ENCODE measurements at places on chromosomes 12 and 14.

DNA sequence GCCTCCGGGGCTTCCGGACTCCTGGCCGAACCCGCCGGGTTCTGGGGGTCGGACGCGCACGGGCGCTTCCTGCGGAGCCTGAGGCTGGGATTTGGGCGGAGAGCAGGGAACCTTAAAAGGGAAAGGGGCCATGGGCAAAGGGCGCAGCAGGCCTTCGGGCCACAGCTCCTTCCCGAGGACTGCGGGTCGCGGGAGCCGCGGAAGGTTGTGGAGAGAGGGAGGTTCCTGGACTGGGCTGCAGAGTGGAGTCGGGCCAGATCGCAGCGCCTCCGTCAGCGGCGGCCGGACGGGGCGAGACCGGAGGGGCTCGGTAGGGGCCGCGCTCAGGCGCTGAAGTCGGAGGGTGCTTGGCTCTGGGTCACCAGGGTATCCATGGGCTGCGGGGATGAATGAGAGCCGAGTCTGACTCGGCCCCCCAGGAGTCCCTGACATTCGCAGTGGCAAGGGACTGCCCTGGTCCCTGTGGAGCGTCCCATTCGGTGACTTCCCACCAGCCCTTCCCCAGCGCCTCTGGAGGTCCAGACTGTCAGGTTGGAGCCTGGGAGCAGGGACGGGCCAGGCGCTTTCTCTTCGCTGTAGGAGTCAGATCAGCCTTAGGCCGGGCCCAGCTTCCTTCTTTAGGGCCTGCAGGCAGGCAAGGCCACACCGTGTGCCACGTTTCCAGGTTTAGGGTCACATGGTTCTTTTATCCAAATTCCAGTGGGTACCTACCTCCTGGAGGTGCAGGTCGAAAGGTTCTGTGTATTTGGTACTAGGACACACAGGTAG is 938 bp upstream of the SLC25A29 start:
- no peak for DNase-seq

DNA sequence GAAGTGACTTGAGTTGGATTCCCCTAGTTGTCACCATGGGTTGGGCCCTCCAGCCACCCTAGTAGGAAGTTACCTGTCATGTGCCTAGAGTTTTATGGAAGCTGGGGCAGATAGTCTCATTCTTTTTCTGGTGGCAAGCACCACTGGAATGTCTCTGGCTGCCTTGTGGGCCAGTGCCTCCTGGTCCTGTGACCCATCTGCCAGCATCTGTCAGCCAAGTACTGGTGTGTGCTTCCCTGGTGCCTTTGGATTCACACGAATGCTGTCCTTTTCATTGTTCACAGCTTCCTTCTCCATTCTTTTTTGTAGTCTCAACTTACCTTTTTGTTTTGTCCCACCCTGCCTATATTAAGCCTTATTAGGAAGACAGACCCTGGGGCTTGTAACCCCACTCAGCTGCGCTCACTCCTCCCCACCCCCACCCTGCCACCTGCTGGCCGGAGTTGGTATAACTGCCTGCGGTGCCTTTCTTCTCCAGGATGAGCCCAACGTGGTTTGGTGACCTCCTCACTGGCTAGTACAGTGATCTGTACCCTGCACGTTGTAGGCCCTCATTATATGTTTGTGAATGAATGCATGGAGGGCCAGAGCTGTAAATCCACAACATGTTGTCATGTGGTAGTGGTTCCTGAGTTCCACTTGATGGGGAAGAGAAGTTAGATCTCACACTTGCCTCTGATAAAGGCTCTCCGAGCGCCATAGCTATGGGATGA is 125.7 kb downstream of the TSPAN9 start:
- no peak for DNase-seq

DNA sequence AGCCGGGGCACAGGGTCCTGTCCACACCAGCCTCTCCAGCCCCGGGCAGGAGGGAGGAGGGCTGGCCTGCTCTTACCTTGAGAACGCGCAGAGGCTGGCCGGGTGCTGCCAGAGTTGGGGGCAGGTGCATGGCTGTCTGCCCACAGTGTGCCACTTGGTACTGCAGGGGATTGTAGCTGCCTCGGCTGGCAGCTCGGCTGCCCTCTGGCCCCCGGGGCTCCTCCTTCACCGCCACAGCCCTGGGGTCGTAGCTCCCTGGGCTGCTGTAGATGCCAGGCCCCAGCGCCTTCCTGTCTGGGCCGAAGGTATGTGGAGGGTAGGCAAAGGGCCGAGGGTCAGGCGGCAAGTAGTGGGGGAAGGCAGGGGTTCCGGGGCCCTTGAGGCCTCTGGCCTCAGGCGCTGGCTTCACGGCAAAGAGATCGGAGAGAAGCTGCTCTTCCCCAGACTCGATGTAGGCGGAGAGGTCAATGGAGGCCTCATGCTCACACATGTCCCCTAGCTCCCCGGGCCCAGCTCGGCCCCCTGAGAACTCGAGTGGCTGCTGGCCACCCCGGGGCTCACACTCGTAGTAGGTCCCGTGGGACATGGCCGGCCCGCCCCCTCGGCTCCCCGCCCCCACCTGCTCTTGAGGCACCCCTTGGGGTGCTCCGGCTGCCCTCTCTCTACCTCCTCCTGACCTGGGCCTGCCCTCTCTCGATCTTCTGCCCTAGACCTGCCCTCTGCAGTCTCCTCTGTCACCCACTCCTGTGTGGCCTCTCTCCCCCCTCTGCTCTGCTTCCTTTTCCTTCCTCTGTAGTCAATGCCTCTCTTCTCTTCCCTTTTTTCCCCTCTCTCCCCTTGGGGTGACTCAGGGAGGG is at the start of gene CEBPE:
TSS of gene CEBPE (minus strand) at position 750 of the 857 bp plus-strand sequence. CDS start at position 586, 164 bp downstream.
- DNase-seq: no peak

DNA sequence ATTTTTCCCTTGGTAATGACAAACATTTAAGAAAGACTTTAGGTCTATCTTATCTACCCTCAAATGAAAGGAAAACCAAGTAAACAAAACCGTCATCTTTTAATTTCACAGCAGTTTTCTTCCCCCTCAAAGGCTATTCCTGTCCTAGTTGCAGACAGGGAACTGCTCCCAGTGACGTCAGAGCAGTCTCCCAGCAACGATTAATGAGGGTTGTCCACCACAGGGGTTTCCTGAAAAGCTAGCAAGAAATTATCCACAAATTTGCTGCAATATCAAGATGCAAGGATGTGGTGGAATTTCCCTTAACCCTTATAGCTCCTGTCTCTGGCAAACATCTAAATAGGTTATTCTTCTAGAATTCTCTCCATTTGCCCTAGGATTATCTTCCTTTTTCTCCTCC is 89.1 kb upstream of the STAC3 start:
- no peak for DNase-seq

DNA sequence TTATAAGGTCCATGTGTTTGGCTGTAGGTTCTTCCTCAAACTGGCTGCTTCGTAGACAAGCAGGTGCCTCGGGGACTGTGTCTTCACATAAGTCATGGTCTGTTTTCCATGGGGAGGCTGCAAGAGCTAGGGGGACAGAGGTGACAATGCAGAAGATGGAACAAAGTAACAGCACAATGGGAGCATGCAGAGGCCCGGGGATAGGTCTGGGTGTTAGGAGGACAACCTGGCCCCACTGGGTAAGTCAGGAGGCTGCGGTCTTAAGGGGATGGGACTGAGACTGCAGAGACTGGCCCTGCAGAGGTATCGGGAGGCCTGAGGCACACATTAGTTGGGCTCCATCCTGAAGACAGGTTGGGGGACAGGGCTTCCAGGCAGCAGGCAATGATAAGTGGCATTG is 88.9 kb downstream of the NTF3 start:
- DNase-seq: no peak

DNA sequence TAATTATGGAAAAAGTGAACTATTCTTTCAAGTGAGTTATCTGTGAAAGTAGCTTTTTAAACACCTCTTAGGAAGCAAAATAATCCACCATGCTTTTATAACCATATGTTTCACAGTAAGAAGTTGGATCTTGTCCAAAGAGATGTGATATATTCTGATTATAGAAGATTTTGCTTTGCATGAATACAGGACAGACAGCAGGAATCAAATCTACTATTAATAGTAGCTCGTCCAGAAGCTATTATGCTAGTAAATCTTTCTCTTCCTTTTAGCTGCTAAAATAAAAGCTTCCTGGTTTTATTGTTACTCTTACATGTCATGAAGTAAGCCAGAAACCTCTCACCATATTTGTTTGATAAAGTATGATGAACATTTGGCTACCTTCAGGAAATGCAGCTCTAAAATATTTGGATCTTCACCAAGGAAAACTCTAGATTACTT is 257.0 kb downstream of the IPO8 start:
- no peak for DNase-seq

DNA sequence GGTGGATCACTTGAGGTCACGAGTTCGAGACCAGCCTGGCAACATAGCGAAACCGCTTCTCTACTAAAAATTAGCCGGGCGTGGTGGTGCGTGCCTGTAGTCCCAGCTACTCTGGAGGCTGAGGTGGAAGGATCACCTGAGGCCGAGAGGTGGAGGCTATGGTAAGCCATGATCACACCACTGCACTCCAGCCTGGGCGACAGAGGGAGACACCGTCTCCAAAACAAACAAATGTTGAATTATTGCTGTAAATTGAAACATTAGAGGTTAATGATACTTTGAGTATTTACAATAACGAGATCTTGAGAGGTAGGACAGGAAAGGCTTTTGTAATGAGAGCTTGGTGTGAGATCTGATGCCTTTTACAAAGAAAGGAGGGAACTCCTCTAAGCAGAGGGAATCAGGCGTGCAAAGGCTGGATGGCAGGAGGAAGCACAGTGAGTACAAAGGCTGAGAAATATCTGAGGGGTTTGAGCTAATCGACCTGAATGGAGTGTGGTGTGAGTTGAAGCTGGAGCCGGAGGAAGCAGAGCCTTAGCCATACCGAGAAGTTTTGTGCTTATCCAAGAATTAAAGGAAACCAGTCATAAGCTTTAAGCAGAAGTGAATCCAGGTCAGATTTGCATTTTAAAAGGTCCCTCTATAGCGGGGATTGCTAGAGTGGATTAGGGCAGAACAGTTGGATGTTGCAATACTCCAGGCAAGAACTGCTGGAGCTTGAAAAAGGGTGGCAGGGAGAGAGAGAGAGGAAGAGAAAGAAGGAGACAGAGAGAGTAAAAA is 1.1 kb downstream of the RHNO1 start:
- DNase-seq: no peak

DNA sequence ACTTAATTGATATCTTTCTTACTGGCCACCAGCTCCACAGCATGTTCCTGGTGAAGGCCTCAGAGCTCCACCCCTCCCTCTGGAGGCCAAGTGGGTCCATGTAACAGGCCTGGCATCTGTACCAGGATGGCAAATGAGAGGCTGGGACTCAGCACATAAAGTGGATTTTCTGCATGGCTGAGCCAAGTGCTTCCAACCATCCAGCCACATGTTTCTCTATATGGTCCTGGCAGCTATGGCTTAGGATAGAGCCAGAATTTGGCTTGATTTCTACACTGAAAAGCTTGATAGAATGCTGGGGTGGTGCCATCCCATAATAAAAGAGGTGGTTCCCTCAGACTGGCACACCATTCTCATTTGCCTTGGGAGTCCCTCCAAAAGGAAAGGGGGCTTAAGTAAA is 94.1 kb downstream of the PAX9 start:
- DNase-seq: no peak

GRCh38 chr12:40953076-40953475 is 235.0 kb upstream of the PDZRN4 start:
- no peak for DNase-seq

DNA sequence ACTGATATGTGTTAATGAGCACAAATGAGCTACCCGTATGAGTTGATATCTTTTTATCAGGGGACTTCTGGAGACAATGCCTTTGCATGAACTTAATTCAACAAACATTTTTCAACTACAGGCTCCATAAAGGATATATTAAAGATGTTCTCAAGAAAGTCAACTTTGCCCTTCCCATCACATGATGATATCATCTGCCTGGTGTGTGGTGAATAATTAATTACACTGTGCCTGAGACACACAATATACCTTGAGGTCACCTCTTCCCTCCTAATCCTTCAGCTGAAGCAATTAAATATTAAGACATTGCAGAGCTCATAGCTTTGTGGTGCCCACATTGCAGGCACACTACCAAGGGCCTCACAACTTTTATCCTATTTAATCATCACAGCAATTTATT is 22.3 kb upstream of the NTF3 start:
- DNase-seq: no peak

- DNase-seq: no peak
Measured at GRCh38 chr14:65173973-65174693, 71.8 kb upstream of the MAX start.

DNA sequence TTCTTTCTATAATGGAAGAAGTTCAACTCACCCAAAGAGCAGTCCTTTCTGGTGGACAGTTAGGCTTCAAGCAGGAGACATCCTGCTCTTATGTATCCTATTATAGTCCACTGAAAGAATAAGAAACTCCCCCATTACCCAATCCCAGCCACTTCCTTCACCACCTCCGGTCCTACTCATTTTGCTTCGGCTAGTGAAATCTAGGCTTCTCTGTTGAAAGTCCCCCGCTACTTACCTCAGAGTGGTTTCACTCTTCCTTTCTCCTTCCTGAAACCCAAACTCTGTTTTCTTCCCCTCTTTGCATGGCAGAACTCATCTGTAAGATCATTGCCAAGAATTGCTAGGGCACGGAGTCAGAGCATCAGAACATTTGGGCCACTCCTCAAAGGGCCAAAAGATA is at the start of gene GPR84:
TSS of gene GPR84 (minus strand) at position 74 of the 400 bp plus-strand sequence. CDS start 635 bp downstream, outside the sequence.
- DNase-seq: no peak

GRCh38 chr12:27733052-27733656 is 22.5 kb downstream of the MRPS35 start:
- DNase-seq: no peak

DNA sequence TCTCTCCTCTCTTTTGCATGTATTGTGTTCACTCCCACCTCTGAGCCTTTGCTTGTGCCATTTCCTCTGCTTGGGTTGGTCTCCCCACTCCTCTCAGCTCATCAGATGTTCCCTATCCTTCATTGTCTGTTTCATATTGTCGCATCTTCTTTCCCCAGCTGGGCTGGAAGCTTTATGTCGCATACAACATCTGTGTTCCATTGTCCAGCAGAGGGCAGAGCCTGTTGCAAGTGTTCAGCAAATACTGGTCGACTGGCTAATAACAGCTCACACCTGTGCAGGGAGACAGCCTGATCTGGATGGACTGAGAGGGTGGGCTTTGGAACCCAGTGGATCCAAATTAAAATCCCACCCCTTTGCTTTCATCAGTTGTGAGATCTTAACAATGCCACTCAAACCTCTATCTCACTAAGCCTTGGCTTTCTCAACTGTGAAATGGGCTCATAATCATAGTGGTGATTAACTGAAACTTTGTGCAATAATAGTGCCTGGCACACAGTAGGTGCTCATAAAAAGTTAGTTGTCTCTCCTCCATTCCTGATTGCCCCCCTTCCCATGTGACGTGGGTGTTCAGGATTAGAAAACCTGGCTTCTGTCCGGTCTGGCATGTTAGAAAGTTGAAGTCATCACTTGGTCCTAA is 75.8 kb downstream of the RIN3 start:
- no peak for DNase-seq

GRCh38 chr12:12228402-12228801 is 38.4 kb downstream of the LRP6 start:
- no peak for DNase-seq

Data from activated CD4-positive, CD25-positive, alpha-beta regulatory T cell treated with anti-CD3 and anti-CD28 coated beads, Interleukin-2, amount 50 U/mL, for 16 hours (primary cell).